ENCODE measurements at places on chromosomes 11 and 22. TPM values are rescaled to one million over a fixed set of nuclear protein-coding genes. Genes with fewer than 3 reads are reported as not detected.

ALDH3B2 gene
- not detected for total RNA-seq

- DNase-seq: peak; percentile 71
Measured at GRCh38 chr11:118645066-118645715, 34.3 kb downstream of the TREH start.

DNA sequence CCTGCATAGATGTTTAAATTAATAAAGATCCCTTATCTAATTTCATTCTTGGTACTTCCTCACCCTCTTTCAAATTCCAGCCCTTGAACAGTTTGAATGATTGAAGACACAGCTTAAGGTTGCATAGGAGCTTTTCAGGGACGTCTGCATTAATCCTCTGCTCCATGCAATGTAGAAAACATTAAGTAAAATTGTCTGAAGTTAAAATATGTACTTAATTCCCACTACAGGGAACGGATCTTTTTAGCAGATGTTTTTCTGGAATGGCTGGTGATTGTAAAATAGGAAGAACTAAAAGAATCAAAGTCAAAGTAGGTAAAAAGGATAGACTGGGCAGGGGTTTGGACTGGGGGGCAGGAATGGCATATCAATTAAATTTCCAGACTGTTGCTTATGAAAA is 58.9 kb downstream of the ABTB2 start:
- DNase-seq: no peak

DNA sequence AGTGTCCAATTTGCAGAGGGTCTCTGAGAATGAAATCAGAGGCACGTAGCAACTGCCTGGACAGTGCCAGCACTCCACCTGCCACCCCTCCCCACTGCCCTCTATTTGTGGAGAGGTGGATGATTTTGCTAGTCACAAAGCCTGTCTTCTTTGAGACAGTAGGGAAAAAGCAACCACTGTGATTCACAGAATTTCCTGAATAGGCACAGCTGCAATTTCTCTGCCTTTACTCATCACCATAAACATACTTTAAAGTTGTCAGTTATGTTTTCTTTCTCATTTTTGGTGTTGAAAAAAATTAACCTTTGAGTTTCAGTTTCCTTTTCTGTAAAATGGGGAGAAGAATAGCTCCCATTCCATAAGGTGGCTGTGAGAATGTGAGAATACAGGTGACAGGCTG is 134.3 kb downstream of the TEAD1 start:
- DNase-seq: no peak

DNA sequence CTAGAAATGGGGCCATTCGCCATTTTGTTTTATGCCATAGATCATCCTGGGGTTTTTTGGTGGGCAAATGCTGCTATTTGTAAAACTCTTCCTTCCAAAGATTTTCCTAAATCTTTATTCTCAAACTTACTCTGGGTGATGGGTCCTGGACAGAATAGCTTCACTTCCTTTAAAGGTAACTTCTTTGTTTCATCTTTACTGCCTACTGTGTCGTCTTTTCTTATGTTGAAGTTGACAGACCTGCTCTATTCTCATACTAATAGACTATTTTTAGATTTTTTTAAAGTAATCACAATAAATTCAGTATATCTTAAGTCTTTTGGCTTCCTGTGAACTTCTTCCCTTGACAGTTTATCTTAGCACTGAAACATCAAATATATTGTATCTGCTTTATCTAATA is 98.6 kb downstream of the YAP1 start:
- DNase-seq: no peak

DNA sequence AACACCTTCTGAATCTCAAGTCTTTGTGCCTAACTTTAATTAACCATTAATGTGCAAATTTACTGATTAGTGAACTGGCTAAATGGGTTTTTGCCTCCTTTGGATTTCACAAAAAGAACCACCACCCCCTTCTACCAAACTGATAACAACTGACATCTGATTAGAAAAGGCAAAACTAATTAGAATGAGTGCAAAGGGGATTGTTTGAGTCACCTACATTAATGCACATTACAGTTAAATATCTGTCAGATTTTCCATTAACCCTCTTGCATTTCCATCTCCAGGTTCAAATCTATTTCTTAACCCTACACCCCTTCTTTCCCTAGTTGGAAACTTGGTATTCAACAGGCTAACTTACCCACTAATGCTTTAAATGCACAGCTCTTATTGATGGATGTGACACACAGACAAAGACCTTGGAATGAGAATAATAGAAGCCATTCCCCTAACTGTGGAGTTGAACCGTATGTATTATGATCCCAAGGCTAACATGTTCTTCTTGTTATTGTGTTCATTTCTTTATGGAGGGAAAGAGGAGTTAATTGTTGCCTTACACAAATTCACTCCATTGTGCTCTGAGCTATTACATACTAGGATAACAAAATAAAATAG is 161.5 kb upstream of the MTMR2 start:
- DNase-seq: no peak

RFPL3 gene
- total RNA-seq: not detected

LUZP2 gene
- total RNA-seq: not detected

- peak; percentile 93 for DNase-seq
Measured at GRCh38 chr11:121426476-121427399, 25.4 kb upstream of the SORL1 start.

C1QTNF5 gene
- total RNA-seq: 29.3 TPM

- DNase-seq: no peak
Measured at GRCh38 chr11:125496529-125496857, 428 bp upstream of the FEZ1 start.

GRCh38 chr11:10490398-10491241 is 35.6 kb downstream of the AMPD3 start:
- DNase-seq: peak; percentile 84

DNA sequence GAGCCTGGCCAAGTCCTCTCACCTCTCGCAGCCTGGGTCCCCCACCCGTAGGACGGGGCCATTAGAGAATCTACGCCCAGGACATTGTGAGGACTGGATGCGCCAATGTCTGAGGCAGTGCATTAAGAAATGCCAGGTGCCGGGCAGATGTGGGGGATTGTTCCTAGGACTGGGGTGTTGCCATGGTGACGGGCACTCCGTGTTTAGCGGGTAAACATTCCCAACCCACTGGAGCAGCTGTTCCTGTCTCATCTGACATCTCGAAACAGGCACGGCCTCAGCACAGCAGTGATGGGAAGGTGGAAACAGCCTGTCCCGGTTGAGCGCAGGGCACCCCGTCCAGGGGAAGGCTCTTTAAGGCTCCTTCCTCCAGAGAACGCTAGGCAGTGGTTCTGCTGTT is 99.6 kb upstream of the RTL6 start:
- no peak for DNase-seq

GRCh38 chr11:11318961-11319360 is 34.1 kb downstream of the CSNK2A3 start:
- no peak for DNase-seq

DNA sequence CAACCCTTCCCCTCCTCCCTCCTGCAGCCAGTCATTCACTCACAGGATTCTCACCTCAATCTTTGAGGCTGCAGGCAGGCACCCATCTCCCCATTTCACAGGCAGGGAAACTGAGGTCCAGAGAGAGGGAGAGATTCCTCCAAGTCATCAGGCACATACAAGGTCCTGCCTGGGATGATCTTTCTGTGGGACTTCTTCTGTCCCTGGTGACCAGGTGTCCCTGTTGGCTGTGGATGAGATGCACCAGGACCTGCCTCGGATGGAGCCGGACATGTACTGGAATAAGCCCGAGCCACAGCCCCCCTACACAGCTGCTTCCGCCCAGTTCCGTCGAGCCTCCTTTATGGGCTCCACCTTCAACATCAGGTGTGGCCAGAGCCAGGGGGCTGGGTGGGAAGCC is 7.8 kb downstream of the FTH1 start:
- DNase-seq: no peak

GRCh38 chr11:118928870-118929500 is 3.3 kb upstream of the BCL9L start:
- peak; percentile 46 for DNase-seq

DNA sequence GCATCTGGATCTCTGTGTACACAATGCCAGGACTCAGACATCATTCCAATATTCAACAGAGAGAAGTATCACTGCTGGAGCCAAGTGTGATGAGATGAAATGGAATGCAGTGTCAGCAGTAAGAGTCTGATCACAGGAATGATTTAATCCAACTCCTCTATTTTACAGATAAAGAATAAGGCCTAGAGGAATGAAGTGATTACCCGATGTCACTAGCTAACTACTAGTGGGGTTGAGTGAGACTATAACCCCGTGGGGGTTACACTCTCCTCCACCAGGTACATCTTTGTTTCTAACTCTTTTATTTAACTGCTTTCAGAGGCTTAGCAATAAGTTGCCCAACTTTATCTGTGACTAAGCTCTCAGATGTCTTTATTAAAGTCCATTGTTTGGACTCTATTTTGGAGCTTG is 94.2 kb upstream of the FAT3 start:
- no peak for DNase-seq
